ENCODE measurements at places on chromosomes 7 and 10.

DNA sequence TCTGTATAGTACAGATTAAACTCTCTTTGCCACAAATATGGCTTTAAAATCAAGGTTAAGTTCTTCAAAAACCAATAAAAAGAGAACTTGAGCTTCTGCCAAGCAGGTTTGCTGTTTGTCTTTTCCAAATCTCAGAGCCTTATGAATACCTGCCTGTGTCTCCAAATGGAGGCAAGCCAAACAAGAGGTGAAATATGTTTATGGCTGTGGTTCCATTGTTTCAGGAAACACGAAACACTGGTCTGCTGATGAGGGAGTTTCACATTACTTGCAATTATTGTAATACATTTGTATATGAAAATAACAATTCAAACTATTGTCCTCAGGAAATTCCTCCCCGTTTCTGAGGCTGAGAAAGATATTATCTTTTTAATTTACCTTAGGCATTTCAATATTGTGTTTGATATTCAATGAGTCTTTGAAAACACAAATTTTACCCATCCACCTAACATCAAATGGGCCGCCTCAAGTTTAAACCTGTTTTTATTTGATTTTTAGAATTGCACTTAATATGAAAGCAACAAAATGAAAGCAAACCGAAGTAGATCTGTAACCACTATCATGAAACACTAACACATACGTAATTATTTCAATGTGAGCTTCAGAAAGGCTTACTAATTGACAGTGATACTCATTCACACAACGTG is 359.3 kb downstream of the HGF start:
- DNase-seq, result no peak

DNA sequence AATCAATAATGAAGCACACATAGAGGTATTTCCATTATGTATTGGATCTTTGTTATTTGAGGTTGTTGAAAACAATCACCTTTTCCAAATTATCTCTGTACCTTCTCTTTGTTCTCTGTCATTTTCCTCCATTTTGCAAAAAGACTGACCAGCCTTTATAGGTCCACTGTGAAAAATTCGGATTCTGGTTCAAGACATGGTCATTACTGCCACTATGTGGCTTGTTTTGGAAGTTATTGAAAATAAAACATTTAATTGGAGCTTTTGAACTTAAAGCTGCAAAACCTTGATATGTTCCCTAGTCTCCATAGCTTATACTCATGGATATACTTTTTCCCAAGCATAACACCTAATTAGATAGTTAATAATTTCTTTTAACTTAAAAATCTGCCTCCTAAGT is 1094.4 kb downstream of the NRG3 start:
- no peak for DNase-seq

GRCh38 chr10:101155896-101156295 is 24.8 kb downstream of the TLX1 start:
- DNase-seq, result no peak

DNA sequence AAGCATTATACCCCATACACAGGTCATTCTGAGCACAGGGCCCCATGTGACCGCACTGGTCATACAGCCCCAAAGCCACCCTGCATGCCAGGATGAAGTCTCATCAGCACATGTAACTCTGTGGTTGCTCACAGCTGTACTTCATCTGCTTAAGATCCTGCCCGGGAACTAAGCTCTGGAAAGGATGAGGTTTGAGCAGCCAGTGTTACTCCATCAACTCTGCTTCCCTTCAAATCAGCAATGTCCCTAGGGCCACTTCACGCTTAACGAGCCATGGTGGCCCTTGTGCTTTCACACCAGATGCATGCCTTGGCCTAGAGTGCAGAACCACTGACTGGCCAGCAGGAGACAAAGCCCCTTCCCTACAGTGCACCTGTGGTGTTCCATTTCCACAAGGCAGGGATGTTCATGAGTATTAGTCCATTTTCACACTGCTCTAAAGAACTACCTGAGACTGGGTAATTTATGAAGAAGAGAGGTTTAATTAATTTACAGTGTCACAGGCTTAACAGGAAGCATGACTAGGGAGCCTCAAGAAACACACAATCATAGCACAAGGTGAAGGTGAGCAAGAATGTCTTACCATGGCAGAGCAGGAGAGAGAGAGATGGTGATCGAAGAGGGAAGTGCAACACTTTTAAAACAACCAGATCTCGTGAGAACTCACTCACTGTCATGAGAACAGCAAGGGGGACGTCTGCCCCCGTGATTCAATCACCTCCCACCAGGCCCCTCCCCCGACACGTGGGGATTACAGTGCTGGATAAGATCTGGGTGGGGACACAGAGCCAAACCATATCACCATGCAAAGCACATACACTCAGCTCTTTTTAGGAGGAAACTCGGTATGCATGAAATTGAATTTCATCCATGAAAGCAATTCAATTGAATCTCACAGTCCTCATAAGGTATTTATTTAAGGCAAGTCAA is 149.0 kb upstream of the CDCA7L start:
- DNase-seq, result no peak

DNA sequence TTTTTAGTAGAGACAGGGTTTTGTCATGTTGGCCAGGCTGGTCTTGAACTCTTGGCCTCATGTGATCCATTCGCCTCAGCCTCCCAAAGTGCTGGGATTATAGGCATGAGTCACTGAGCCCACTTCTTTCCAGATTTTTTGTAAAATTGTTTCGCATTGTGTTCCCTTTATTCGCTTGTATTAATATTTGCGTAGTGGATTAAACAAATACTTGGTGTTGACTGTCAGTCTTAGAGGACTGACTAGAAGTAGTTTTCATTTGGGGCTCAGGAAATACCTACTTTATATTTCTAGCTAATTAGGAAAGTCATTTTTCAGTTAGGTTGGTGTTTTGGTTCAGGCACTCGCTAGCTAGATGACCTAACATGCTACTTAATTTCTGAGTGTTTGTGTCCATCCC is 11.1 kb downstream of the WAC start:
- no peak for DNase-seq

Measured in NCI-H1436 treated with DMSO at 0.1 percent for 48 hours (cell line).